NCI-H1417 treated with DMSO at 0.1 percent for 48 hours (cell line): ENCODE measurements at places on chromosomes 2 and 18.

DNA sequence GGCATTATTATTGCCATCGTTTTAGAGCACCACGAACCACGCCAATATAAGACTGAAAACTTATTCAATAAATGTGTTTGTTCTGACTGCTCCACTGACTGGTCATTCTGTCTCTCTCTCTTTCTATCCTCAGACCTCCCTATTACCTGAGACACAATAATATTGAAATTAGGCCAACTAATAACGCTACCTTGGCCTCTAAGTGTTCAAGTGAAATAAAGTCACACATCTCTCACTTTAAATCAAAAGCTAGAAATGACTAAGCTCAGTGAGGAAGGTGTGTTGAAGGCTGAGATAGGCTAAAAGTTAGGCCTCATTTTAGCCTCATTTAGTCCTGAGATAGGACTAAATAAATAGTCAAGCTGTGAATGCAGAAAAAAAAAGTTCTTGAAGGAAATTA is 38.8 kb downstream of the G6PC2 start:
- DNase-seq = no peak

GRCh38 chr2:157327200-157327599 is 1.6 kb upstream of the ERMN start:
- DNase-seq = no peak

GRCh38 chr2:160752475-160753330 is 259.1 kb upstream of the RBMS1 start:
- no peak for DNase-seq

DNA sequence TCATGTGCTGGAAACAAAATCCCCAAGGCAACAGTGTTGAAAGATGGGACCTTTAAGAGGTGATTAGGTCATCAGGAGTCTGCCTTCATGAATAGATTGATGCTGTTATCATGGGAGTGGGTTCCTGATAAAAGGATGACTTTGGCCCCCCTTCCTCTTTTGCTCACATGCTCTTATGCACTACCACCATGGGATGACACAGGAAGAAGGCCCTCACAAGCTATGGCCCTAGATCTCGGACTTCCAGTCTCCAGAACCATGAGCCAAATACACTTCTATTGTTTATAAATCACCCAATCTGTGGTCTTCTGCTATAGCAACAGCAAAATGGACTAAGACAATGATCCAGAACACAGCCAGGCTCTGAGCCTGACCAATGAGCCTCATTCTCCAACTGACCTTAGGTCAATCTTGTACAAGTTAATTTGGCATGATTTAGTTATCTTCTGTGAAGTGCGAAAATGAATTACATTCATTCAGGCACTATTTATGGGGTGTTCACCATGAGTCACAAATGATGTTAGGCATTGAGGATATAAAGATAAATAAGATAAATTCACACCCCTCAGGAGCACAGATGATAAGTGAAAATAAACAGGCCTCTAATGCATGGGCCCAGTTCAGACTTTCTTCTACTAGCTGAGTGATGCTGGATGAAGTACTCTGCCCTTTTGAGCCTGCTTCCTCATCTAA is 37.7 kb upstream of the NT5C1B start:
- DNase-seq = no peak

DNA sequence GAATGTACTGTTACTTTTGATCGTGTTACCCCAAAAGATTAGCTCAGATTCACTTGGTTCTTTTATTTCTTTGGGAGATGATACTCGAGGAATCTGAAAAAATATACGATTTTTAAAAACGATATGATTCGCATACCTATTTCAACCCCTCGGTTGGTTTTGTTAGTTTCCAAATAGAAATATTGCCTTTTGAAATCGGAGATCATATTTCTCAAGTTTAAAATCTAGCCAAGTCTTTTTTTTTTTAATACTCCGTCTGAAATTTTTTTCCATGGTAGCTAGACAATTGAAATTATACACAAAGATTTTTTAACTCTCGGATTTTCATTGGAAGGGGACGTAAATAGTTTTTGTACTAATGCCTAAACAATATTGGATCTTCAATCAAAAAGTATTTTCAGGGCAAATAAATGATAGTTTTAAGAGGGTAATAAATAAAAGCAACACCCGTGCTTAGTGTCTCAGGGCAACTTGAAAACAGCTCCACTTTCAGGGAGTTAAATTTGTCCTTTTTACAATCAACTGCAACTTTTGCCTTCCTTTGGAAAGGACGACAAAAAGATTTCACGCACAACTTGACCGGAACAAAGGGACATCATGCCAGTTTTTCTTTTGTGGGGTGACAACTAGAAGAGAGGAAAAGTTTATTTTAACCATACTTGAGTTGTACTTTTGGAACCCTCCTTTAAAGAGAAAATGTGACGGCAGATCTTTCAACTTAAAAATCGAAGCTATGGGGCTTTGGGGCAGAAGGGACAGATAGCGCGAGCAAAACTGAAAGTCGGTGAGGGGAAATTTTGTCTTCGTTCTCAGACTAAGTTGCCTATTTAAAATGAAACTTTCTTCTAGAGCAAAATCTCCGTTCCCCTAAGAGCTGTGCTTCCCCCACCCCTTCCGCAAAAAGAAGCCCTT is 5.8 kb upstream of the ONECUT2 start:
- DNase-seq = no peak

- no peak for DNase-seq
Observed at GRCh38 chr2:138744713-138745112, 35.5 kb downstream of the NXPH2 start.

DNA sequence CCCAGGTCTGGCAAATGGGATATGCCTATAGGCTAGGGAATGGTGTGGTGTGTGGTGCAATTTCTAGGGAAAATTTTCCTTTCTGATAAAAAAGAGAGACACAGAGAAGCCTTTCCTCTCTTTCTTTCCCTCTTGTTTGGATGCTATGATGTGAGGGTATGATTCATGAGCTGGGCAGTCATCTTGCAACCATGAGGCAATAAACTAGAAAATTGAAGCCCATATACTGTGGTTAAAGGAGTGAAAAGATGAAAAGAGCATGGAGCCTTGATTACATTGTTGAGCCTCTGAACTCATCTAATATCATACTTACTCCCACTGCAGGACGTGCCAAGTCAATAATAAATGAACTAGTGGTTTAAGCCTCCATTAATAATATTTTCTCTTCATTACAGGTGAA is 215.6 kb downstream of the HAUS1 start:
- no peak for DNase-seq

- no peak for DNase-seq
Observed at GRCh38 chr18:48168861-48169260, 238.4 kb upstream of the SMAD2 start.

DNA sequence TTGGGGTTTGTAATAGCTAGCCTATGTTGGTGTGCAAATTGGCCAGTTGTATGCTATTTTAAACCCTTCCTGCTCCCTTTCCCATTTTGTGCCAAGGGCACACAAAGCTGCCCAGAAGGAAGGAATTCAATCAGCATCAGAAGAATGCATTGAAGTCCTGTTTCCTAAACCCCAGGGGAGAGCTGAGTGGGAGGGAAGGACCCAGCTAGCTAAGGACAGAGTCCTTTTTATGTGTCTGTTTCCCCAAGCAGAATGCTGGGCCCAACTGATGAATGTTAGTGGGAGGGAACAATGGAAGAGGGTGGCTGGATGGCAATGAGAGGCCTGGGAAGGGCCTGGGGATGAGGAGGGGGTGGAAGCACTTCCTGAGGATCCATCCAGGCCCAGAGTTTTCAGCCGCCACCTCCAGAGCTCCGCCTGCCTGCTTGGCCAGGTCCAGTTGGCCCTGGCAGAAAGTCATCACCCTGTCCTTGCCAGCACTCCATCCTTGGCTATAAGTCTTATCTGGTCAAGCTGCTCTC is 32.7 kb downstream of the MEX3C start:
- no peak for DNase-seq

DNA sequence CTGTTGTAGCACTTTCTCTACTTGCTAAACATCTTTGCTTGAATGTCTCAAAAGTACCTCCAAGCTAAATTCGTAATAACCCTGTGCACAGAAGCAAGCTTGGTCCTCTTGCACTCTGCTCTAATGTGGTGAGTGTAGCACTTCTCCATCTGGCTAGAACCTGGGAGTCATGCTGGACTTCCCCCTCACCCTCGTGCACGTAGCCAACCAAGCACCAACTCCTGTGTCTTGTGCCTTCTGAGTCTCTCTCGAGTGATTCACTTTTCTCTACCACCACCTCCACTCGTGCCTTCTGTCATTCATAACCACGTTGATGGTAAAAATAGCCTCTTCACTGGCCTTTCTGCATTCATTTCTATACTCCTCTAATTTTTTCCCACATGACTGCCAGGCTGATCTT is 91.9 kb upstream of the KCNE4 start:
- no peak for DNase-seq

DNA sequence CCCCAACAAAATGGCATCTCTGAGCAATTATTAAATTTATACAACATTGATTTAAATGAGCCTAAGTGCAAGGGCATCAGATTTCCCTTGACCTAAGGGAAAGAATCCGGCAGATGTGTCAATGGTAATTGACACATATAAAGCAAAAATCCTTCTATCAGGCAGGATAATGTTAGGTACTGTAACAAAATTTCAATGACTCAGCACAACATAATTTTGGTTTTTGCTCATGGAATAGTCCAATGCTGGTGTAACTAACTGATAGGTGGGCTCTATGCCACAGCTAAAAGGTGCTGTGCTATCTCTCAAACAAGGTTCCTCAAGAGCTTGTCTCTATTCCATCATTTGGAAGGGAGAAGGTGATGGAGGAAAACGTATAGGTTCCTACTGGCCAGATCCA is 68.3 kb upstream of the MEIS1 start:
- DNase-seq = no peak

GRCh38 chr18:58015065-58015780 is 28.8 kb upstream of the NEDD4L start:
- DNase-seq = no peak

GRCh38 chr2:227472265-227473121 is 537 bp downstream of the AGFG1 start:
- no peak for DNase-seq

- DNase-seq = no peak
Observed at GRCh38 chr2:215845839-215846586, 167.3 kb downstream of the MREG start.

- DNase-seq = no peak
Observed at GRCh38 chr2:207073412-207073800, 92.3 kb downstream of the KLF7 start.

GRCh38 chr18:54690198-54690597 is 99.2 kb downstream of the DYNAP start:
- no peak for DNase-seq

- DNase-seq = no peak
Observed at GRCh38 chr2:112881217-112881985, 29.6 kb upstream of the IL37 start.

DNA sequence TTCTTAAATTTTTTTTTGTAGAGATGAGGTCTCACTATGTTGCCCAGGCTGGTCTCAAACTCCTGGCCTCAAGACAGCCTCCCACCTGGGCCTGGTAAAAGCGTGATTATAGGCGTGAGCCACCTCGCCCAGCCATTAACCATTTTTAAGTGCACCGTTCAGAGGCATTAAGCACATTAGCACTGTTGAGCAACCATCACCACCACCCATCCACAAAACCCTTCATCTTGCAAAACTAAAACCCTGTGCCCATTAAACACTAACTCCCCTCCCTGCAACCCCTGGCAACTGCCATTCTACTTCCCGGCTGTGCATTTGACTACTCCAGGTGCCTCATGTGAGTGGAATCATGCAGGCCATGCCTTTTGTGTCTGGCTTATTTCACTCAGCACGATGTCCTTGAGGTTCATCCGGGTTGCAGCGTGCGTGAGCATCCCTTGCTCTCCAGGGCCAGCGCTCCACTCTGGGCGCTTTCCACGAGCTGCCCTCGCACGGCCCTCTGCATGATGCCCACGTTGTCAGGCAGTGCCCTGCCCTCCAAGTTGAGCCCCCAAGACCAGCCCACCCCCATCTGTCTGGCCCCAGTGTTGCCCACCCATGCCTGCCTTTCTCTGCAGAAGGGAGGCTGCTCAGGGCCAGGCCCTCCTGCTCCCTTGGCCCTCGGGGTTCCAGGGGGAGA is 63.0 kb upstream of the GLI2 start:
- DNase-seq = no peak

GRCh38 chr2:129796225-129796624 is 183.2 kb upstream of the RAB6C start:
- no peak for DNase-seq

GRCh38 chr18:73924836-73925235 is 222.8 kb downstream of the FBXO15 start:
- no peak for DNase-seq

GRCh38 chr18:22485808-22486244 is 68.1 kb upstream of the CTAGE1 start:
- no peak for DNase-seq

- no peak for DNase-seq
Observed at GRCh38 chr2:237551071-237551574, 15.3 kb upstream of the PRLH start.

DNA sequence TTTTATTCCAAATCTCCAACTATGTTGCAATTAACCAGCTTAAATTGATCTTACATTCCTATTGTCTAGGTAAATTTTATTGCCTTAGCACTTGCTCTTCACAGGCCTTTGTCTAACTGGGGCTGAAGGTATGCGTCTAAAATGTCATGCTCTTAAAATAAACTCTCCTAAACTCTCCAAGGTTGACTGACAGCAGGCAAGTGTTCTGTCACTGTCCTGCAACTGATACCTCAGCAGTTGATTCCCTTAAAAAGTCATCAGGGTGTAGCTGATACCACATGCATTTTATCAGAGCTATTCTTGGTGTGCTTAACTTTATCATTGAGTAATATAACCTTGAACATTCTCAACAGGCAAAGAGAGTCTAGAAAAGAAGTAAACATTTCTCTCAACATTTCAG is 680 bp downstream of the TTN start:
- DNase-seq = no peak

- DNase-seq = no peak
Observed at GRCh38 chr2:5235701-5236100, 456.5 kb upstream of the SOX11 start.

DNA sequence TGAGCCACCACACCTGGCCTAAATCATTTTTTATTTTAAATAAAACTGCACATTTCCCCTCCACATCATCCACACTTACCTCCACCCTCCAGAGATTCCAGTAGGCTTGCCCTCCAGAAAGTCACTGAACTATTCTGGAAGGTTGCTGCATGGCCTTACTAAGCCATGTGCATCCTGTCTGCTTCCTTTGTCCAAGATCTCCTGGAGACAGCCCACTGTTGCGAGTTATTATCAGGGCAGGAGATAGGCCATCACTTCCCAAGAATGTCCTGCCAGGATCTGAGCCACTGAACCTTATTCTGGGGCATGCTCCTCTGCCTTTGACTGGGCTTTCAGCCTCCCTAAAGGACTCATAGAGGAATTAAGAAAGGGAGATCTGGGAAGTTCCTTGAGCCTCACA is 26.8 kb downstream of the CCDC68 start:
- DNase-seq = no peak

- no peak for DNase-seq
Observed at GRCh38 chr2:100140582-100140981, 1.8 kb downstream of the AFF3 start.

- DNase-seq = no peak
Observed at GRCh38 chr2:176068419-176068832, 15.3 kb downstream of the EVX2 start.
